Left forelimb (tissue), 1 donor: ENCODE measurements at places on chromosomes 2 and 18.

- DNase-seq: no peak
Observed at GRCh38 chr2:25036221-25036559, 5.7 kb upstream of the EFR3B start.

DNA sequence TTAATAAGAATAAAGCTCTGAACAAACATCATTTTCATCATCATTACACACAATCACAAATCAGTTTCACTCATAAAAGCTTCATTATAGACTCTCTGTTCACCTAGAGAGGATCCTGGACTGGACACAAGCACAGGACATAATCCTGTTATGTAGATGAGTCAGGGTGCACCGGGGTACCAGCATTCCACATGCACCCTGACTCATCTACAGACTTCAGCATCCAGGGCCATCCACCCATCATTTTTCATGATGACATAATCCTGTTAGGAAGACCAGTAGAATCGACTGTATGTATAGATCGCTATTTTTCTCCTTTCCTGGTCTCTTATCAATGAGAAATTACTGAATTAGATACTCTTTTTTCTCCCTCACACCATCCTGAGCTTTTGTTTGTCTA lies 73.7 kb upstream of the PIK3C3 start:
- DNase-seq: no peak

GRCh38 chr2:196849895-196850294 lies 40.7 kb upstream of the C2orf66 start:
- DNase-seq: no peak

DNA sequence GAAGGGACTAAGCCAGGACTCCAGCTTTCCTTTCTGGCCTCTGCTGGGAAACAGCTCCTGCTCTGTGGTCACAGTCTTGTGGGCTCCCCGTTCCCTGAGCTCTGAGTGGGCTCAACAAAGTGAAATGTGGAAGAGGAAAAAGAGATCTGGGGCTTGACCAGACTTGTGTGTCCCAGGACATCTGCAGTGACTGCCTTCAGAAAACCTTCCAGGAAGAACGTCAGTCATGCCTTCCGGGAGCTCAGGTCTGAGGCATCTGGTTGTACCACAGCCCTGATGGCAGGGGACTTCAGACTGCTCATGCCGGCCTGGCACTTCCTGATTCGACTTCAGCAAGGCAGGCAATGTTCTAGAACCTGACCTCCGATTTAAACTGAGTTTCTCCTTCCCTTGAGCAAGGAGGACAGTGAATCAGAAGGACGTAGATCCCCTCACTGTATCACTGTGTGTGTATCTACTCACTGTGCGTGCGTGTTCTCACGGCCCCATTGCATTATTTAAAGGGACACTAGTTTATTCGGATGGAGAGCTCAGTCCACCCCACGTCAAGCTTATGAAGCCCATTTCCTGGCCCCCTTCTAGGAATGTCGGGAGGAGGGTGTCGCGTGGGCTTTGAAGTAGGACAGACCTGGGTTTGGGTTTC lies 548 bp upstream of the FBLN7 start:
- no peak for DNase-seq

DNA sequence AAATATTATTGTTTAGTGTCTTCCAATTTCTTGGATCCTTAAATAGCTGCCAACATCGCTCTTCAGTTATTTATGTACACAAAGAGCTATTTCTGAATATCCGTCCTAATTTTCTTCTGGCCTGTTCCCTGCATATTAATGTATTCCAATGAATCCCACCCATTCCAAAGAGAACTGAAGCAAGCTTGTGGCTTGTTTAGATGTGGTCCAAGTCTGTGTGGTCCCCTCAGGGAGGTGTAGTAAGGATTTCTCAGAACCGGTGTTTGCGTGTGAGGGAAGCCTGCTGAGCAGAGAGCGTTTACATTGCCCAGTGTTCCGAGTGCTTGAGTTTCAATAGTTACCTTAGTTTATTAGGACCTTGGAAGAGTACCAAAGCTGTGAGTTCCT lies 25.1 kb upstream of the IL1R1 start:
- DNase-seq: no peak

GRCh38 chr2:191247381-191248057 lies 2.3 kb downstream of the MYO1B start:
- DNase-seq: no peak

DNA sequence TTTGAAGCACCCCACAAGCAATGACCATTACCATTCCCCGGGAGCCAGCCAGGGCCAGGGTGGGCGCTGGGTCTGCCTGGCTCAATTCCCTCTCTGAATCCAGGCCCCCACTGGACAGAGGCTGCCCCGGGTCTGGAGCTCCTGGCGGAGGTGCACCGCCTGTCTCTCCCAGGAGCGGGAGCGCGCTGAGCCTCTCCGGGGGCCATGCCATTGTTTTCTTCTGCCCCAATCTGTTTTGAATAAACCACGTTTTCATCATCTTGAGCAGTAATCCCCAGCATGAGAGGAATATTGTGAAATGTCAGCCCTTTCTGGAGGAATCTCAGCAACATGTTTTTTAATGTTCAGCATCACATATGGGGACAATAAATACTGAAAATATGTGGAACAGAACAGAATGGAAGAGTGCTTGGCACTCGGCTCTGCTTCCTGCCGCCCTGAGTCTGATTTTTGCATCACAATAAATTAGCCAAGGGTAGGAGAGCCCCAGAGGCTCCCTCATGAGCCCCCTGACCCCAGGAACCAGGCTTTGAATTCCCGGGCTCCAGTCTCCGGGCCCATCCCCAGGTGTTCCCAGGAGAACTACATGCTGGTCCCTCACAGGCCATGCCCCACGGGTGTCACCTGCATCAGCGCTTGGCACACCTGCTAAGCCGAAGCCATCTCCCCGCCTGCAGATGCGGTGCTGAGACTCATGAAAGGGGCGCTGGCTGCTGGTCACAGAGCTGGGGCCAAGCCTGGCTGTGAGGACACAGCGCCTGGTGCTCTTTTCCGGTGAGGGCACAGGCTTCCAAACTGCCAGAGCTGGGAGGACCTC lies 88.8 kb downstream of the INHBB start:
- DNase-seq: no peak

DNA sequence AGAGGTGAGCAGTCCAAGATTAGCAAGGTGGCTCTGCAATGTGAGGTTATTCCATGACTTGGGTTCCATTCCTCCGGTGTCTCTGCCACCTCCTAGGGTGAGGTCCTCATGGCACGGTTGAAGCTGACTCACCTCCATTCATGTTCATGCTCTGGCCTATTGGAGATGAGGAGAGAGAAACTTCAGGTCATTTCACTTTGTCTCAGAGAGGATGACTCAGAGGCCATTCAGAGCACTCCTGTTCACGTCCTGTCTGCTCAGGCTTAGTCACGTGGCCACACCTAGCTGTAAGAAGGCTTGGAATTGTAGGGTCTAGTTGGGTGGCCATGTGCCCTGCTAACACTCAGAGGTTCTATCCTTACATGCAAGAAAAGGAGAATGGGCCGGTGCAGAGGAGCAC lies 67.5 kb upstream of the MBOAT2 start:
- no peak for DNase-seq
